COLO829 (cell line): ENCODE measurements at places on chromosomes 4 and X.

DNA sequence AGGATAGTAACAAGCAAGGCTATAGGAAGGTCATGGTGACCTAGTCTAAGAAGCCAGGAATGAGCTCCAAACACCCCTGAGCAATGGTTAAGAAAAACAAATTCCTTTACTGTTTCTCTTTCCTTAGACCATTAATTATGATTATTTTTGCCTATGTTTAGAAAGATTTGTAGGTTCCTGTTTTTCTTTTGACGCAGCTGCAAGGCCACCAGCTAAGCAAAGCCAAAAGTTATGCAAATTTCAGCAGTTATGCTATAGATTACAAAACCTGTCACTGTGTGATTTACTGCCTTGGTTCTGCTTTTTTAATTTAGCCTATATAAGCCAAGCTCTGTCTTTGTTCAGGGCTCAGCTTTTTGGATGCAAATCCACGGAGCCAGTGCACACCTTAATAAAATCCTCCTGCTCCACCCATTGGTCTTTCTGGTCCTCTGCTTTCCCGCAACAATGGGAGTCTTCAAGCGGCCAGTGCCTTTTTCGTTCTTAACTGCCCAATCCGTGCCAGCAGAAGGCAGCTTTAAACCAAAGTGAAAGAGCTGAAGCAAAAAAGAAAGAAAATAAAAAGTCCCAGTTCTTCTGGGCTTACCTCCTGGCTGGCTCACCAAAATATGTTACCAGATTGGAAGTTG lies 1.4 kb upstream of the CEP135 start:
- DNase-seq: peak; percentile 23

GRCh38 chrX:16658284-16658683 lies 8.3 kb downstream of the S100G start:
- peak; percentile 25 for DNase-seq

- peak; percentile 27 for DNase-seq
Observed at GRCh38 chr4:74433541-74434172, 11.3 kb upstream of the AREG start.

- peak; percentile 45 for DNase-seq
Observed at GRCh38 chr4:64713256-64713840, 304.1 kb upstream of the TECRL start.

GRCh38 chr4:139619644-139620043 lies 46.0 kb upstream of the MGST2 start:
- DNase-seq: no peak

- DNase-seq: no peak
Observed at GRCh38 chrX:2311501-2311900, 189.3 kb downstream of the DHRSX start.

DNA sequence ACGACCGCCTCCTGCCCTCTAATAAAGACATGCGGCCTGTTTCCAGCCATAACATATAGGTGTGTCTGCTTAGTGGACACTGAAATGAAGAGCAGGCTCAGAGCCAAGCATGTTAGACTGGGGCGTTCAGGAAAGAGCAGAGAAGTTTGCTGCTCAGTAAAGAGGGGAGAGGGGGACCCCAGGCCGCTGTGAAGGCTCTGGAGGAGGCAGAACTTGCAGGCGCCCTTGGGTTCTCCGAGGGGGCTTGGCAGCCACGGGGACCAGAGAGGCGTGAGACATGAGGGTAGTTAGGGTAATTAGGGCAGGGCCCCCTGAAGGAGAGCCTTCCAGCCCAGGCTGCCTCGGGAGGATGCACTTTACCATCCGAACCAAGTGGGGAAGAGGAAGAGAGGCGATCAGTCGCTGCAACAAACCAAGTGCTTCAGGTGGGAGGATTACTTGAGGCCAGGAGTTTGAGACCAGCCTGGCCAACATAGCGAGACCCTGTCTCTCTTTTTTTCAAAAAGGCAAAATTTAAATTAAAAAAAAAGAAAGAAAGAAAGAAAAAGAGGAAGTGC lies 46.6 kb upstream of the CDKN2AIP start:
- DNase-seq: no peak

GRCh38 chr4:76434901-76435527 lies at the start of gene SHROOM3:
Gene SHROOM3, plus strand, starts transcription at chr4:76435229. Its CDS starts 824 bp downstream, at chr4:76436053.
- peak; percentile 35 for DNase-seq

- DNase-seq: no peak
Observed at GRCh38 chr4:2303121-2303685, 41.3 kb upstream of the MXD4 start.

- DNase-seq: no peak
Observed at GRCh38 chr4:113834298-113834697, 72.8 kb upstream of the CAMK2D start.

DNA sequence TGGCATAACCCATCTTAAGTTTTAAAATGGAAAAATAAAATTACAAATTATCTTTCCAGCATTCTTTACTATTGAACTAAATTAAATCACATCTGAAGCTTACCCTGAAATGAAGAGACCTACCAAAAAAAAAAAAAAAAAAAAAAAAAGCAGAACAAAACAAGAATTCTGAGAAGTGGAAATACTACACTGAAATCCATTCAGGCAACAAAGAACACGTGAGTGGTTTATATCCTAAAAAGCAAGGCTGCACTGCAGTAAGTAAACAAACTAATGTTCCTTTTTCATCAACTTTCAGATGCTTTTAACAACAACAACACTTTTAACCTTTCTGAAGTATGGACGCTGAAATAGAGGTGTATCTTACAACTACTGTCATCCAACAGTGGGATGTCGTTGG lies 7.5 kb downstream of the FRYL start:
- DNase-seq: no peak

GRCh38 chrX:18725310-18725943 lies 18.0 kb downstream of the PPEF1 start:
- DNase-seq: no peak

DNA sequence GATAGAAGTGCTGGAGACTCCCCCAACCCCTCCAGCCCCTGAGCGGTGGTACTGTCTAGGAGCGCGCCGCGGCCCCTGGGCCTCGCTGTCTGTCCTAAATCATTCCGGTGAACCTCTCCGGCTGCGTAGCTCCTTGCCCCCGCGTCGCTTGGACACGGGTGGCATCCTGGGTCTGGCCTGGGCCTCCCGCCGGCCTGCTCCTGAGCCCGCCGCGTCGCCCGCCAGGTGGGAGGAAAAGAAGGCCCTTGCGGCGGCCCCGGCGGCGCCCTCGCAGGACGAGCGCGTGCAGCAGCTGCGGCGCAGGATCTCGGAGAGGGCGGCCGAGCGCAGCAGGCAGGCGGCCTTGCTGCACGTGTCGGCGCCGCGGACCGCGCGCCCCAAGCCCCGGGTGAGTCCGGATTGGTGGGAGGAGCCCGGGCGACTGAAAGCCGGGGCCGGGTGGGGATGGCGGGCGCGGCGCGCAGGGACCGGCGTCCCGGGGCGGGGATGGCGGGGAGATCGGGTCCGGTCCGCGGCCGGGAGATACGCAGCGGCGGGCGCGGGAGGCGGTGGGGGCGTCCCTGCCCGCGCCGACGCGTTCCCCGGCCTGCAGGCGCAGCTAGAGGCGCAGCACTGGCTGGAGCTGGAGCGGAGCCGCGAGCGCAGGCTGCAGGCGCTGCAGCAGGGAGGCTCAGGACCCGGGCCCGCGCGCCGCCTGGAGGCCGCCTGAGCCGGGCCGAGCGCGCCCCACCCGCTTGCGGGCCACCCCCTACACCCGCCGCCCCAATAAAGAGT lies 6.5 kb upstream of the RNF4 start:
- no peak for DNase-seq

DNA sequence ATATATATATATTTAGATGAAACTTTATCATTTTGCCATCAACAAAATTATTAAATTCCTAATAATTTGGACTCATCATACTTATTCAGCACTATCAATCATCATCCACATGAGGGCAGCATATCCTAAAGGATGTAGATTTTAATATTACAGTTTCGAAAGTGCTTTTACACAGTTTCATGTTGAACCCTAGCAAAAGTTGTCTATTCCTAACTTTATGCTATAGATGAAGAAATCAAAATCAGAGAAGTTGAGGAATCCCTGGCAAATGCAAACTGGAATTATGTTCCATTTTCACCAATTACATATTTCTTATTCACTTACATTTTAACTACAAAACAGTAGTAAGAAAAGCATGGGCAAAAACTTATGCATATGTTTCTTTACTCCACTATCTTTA lies 36.6 kb upstream of the UGT2A1 start:
- DNase-seq: peak; percentile 31

- DNase-seq: no peak
Observed at GRCh38 chr4:103011378-103012025, 8.0 kb downstream of the SLC9B1 start.

DNA sequence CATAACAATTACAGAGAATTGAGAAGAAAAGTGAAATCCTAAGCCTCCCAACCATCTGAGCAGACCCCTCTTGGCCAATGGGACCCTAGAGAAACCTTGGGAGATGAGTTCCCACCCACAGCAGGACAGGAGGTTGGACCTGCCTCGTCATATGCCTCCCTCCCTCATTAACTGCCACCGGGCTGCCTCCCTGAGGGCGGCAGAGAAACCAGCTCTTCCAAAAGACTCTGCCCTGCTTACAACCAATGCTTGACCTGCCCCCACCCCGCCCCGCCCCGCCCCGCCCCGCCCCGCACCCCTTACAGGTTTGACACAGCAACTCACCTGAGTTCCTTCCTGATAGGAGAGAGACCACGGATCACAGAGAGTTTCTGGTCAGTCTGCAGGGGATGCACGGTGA lies 86.1 kb downstream of the ADRA2C start:
- DNase-seq: no peak

- DNase-seq: no peak
Observed at GRCh38 chrX:134481339-134481738, 21.4 kb downstream of the HPRT1 start.

DNA sequence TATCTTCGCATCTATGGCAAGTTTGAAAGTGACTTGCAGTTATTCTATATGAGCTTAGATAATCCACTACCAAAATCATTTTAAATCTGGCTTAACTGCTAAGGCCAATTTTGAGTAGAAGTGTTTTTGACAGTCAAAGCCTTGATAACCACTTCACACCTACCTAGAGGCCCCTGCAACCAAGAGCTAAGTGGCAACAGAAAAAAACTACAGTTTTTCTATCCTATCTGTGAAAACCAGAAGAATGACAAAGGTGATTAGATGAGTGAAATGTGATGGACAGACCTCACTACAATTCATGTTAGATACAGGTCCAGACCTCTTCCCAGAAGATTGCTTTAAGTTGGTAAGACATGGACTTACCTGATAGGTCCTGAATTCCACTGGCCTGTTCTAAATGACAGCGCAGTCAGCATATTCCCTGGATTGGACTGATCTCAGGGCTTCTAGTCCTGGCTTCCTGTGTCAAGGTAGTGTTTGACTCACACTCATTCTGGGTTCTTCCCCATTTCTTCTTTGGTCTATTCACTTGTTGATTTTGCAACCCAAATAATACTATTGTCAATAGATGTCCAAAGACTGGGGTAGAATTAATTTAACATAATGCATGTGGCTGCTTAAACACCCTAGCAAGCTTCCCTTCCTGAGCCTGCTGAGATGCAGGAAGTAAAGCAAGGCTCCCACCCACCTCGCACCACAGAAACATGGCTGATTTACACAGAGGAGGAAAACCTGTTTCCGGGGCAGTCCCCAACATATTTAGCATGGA lies 65.1 kb downstream of the PPP3CA start:
- DNase-seq: no peak

DNA sequence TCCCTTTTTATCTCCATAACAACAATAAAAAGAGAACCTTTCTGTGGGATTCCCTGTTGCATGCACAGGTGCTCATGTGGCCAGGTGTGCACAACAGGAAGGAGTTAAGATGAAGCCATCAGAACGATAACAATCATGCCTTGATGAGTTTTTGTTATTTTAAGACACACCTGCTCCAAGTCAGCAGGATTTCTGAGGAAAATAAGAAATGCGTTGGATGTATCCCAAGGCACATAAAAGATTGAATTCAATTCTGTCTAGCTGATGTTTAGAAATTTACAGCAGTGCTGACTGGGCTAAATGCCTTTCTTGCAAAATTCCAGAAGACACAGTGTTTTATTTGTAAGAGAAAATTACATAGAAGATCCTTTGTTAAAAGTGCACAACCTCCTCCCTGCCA lies 1678.2 kb downstream of the ARAP2 start:
- DNase-seq: peak; percentile 0

- no peak for DNase-seq
Observed at GRCh38 chrX:56113785-56114436, 118.2 kb upstream of the KLF8 start.

- DNase-seq: peak; percentile 48
Observed at GRCh38 chr4:25865586-25865985, 2.8 kb upstream of the SEL1L3 start.

GRCh38 chr4:33188733-33189132 lies 2468.6 kb downstream of the PCDH7 start:
- no peak for DNase-seq

GRCh38 chr4:150888625-150889024 lies 126.5 kb downstream of the LRBA start:
- DNase-seq: no peak

GRCh38 chr4:58456727-58457384 lies 1346.7 kb upstream of the IGFBP7 start:
- no peak for DNase-seq

GRCh38 chrX:65740909-65741308 lies 73.5 kb downstream of the MSN start:
- DNase-seq: no peak

DNA sequence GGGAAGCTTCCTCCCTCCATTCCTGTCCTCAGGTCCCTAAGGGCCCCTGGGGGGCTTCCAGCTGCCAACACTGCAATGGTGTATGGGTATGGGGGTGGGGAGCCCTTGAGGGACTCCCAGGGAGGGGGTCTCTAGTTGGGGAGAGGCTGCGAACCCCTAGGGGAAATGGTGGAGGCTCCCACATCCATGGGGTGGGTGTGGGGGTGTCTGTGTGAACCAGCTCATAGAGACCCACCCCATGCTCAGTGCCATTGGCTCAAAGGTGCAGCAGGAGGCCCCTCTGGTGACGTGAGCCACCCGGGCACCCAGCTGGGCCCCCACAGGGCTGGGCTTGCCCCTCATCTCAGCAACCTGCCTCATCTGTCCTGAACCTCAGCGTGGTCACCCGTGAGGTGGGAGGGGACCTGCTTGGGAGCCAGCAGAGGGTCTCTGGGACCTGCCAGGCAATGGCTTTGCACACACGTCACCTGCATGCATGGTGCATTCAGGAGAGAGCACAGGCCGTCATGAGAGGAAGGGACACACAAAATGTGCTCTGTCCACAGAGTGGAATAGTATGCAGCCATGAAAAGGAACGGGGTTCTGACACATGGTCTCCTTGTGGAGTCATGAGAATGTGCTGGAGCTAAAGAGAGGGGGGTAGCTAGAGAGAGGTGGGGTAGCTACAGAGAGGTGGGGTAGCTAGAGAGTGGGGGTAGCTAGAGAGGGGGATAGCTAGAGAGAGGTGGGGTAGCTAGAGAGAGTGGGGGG lies 22.7 kb upstream of the PLCXD1 start:
- DNase-seq: no peak

GRCh38 chrX:150464001-150464400 lies 100.9 kb downstream of the MAMLD1 start:
- DNase-seq: no peak
